ENCODE measurements at places on chromosomes 3 and 15.

DNA sequence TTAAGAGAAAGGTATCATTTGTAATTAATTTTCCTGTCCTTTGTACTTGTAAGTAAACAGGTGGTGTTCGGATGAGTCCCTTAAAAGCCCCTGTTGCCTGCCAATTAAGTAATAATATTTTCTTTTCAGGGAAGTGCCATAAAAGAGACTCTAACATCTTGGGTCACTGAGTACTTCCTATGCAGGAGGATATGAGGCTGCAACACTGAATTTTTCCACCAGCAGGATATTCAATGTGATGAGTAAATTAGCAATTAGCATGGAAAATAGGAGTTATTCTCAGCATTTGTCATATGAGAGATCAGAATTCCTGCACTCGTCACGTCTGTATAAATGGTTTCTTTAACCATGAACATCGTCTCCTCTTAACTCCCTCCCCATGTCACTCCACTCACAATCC is 45.4 kb downstream of the WWTR1 start:
- no peak for DNase-seq

DNA sequence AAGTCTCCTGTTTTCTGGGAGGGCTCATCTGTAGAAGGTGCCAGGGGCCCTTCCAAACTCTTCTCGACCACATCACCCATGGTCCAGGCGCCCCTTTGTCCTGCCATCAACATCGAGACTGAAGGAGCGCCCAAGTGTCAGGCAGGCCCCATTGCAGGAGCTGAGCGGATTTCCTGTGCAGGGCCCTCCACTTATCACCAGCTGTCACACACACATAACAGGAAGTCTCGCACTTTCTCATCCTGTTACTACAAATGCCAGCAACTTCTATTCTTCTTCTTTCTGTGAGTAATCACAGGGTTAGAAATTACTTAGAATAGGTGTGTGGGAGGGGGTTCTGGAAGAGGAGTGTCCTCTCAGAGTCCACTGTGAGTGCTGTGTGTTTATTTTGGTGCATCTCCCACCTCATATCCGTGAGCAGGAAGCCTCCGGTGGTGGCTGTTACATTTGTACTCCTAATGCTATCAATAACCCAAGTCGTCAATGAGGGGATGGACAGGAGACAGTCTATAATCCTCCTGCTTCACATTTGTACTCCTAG is at the start of gene KLHL6:
Gene KLHL6 (minus strand): TSS at position 166 of the 541 bp plus-strand sequence. CDS start 53 bp downstream, at position 113.
- DNase-seq: no peak

GRCh38 chr3:100760377-100760776 is 51.1 kb downstream of the TFG start:
- no peak for DNase-seq

DNA sequence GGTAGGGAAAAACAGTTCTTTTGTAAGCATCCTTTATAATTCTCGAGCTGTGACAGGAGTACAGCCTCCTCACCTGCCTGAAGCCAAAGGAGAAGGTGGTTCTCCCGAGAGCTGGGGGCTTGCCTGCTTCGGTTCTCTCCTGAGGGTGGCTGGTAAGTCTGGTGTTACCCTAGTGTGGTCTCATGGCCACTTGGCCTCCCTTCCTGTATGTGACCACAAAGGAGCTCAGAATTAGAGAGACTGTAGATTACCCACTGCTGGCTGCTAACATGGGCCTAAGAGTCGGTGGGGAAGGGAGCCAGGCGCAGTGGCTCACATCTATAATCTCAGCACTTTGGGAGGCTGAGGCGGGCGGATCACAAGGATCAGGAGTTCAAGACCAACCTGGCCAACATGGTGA is 12.6 kb downstream of the PDHB start:
- no peak for DNase-seq

GRCh38 chr3:12944413-12944812 is 103.0 kb upstream of the RPL32 start:
- DNase-seq: no peak

Measured in cerebellar cortex (tissue), 1 donor.